ENCODE measurements at places on chromosomes 3 and 15.

DNA sequence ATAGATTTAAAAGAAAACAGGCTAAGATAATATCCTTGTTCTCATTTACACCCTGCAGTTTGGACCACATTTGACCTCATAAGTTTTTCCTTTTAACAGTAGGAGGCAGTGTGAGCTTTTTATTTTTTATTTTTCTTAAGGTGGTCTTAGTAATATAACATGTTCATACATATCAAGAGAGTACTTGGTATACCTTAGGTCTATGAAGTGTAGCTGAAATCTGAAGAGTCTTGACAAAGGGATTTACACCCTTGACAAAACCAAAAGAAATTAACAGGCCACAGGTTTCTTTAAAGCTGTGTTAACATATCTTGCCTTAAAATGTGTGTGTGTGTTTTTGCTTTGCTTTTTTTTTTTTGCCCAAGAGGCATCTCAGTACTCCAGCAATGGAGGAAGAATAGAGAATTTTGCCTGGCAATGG, 3.2 kb downstream of the RAP2B start:
- peak overlapping the region; percentile 77 for H3K4me3 ChIP-seq
- peaks cover 56% of the 10 kb centered on the region for H3K36me3 ChIP-seq
- peaks cover 26% of the 10 kb centered on the region for H3K4me1 ChIP-seq
- no peak for DNase-seq
- H3K27me3 ChIP-seq: no peaks in the 10 kb centered on the region

DNA sequence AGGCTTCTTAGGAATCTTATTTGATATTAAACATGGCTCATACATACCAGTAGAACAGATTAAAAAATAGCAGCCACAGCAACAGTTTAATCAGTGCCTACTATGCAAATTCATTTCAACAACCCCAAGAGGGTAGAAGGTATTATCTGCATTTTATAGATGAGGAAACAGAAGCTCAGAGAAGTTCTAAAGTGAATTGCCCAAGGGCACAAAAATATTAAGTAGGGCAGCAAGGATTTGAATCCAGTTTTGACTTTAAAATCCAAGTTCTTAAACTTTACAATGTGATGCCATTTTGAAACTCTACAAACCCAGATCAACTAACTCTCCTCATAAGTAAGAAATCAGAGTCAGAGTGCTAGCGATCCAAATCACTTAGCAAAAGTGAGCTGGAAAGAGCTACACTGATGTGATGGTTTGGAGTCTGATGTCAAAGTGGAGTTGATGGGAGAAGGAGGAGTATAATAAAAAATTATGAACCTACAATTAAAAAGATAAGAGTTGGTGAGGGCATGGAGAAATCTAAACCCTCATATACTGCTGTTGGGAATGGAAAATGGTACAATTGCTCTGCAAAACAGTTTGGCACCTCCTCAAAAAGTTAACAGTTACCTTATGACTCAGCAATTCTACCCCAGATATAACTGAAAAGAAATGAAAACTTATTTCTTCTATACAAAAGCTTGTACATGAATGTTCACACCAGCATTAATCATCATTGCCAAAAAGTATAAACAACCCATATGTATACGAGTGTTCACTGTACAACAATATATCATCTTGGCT, 51.0 kb upstream of the PLXND1 start:
- H3K4me1 ChIP-seq: peaks cover 20% of the 10 kb centered on the region
- peaks cover 11% of the 10 kb centered on the region for H3K36me3 ChIP-seq
- no peak overlapping the region for H3K4me3 ChIP-seq
- peak overlapping the region; percentile 44 for H3K27ac ChIP-seq
- peak; percentile 30 for DNase-seq
- no peaks in the 10 kb centered on the region for H3K27me3 ChIP-seq

- H3K27me3 ChIP-seq: no peaks in the 10 kb centered on the region
- no peak overlapping the region for H3K27ac ChIP-seq
- no peaks in the 10 kb centered on the region for H3K4me1 ChIP-seq
Measured at GRCh38 chr3:67192466-67192865, 194.4 kb downstream of the KBTBD8 start.

GRCh38 chr3:146058241-146058640, 102.7 kb downstream of the PLOD2 start:
- H3K4me3 ChIP-seq: no peak overlapping the region
- DNase-seq: no peak
- no peaks in the 10 kb centered on the region for H3K27me3 ChIP-seq

GRCh38 chr3:147354623-147355022, 51.7 kb downstream of the ZIC4 start:
- no peaks in the 10 kb centered on the region for H3K36me3 ChIP-seq
- no peak overlapping the region for H3K4me3 ChIP-seq
- H3K27ac ChIP-seq: no peak overlapping the region
- DNase-seq: no peak

- H3K4me1 ChIP-seq: no peaks in the 10 kb centered on the region
- DNase-seq: no peak
- no peak overlapping the region for H3K4me3 ChIP-seq
- H3K27me3 ChIP-seq: no peaks in the 10 kb centered on the region
Measured at GRCh38 chr15:77863491-77864105, 213.9 kb downstream of the TBC1D2B start.

GRCh38 chr3:186826410-186826975, 16.0 kb upstream of the ADIPOQ start:
- peaks cover 19% of the 10 kb centered on the region for H3K4me1 ChIP-seq
- H3K27ac ChIP-seq: no peak overlapping the region
- no peaks in the 10 kb centered on the region for H3K36me3 ChIP-seq

DNA sequence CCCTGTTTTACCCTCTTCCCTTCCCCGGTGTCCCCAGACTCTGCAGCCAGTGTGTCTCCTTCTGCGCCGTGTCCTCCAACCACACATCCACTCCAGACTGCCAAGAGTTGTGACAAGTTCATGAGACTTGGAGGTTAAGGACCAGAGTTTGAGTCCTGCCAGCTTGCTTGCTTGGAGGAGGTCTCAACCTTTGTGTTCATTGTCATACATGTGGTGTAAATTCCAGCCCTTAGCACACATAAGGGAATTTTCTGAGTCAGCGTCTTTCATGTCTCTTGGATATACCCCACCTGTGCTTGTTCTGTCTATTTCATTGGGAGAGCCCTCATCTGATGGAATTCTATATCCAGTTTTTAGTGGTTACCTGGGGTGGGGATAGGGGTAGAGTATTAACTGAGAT, 13.3 kb downstream of the CORO2B start:
- no peaks in the 10 kb centered on the region for H3K4me1 ChIP-seq
- no peak overlapping the region for H3K4me3 ChIP-seq
- H3K27me3 ChIP-seq: peaks cover 15% of the 10 kb centered on the region
- DNase-seq: no peak

- no peak overlapping the region for H3K27ac ChIP-seq
- H3K27me3 ChIP-seq: no peaks in the 10 kb centered on the region
- H3K36me3 ChIP-seq: no peaks in the 10 kb centered on the region
- no peak for DNase-seq
Measured at GRCh38 chr3:188126276-188126675, 27.7 kb upstream of the LPP start.

GRCh38 chr3:132822266-132822665, 100.1 kb upstream of the NPHP3 start:
- H3K4me3 ChIP-seq: no peak overlapping the region
- H3K27ac ChIP-seq: no peak overlapping the region
- H3K36me3 ChIP-seq: no peaks in the 10 kb centered on the region
- peaks cover 20% of the 10 kb centered on the region for H3K27me3 ChIP-seq
- H3K4me1 ChIP-seq: no peaks in the 10 kb centered on the region

GRCh38 chr3:47251689-47252088, 30.9 kb downstream of the KIF9 start:
- no peak for DNase-seq
- no peak overlapping the region for H3K4me3 ChIP-seq
- no peaks in the 10 kb centered on the region for H3K36me3 ChIP-seq
- no peaks in the 10 kb centered on the region for H3K27me3 ChIP-seq
- H3K4me1 ChIP-seq: no peaks in the 10 kb centered on the region
- no peak overlapping the region for H3K27ac ChIP-seq

GRCh38 chr3:149933858-149934257, 36.8 kb downstream of the PFN2 start:
- H3K4me1 ChIP-seq: peaks cover 21% of the 10 kb centered on the region
- no peak overlapping the region for H3K4me3 ChIP-seq
- no peak overlapping the region for H3K27ac ChIP-seq
- H3K36me3 ChIP-seq: peaks cover 5% of the 10 kb centered on the region
- H3K27me3 ChIP-seq: no peaks in the 10 kb centered on the region

Measured in MCF 10A (cell line).